ENCODE measurements at places on chromosomes 7 and 10.

GRCh38 chr10:100364735-100365391 is 17.8 kb downstream of the SCD start:
- no peak for DNase-seq

GRCh38 chr10:94069884-94070283 is 76.2 kb downstream of the PLCE1 start:
- no peak for DNase-seq

- DNase-seq: no peak
These were observed 215.1 kb downstream of the STK31 start for GRCh38 chr7:23925088-23925487.

DNA sequence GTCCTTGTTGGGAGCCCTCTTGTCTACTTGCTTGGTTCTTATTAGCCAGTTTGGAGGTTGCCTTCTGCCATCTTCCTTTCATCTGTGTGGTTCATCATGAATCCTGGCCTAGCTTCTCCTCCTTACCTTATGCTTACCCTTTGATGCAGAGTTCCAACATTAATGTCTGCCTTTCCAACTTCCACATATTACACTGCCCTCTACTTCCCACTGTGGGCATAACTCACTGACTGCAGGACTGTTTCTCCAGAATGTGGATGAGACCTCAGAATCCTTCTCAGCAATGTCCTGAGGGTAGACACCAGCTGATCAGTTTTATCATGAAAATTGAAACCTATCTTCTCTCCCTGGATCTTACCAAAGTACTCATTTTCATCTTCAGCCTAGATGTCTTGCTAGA is 491.0 kb downstream of the LRMDA start:
- DNase-seq: no peak

DNA sequence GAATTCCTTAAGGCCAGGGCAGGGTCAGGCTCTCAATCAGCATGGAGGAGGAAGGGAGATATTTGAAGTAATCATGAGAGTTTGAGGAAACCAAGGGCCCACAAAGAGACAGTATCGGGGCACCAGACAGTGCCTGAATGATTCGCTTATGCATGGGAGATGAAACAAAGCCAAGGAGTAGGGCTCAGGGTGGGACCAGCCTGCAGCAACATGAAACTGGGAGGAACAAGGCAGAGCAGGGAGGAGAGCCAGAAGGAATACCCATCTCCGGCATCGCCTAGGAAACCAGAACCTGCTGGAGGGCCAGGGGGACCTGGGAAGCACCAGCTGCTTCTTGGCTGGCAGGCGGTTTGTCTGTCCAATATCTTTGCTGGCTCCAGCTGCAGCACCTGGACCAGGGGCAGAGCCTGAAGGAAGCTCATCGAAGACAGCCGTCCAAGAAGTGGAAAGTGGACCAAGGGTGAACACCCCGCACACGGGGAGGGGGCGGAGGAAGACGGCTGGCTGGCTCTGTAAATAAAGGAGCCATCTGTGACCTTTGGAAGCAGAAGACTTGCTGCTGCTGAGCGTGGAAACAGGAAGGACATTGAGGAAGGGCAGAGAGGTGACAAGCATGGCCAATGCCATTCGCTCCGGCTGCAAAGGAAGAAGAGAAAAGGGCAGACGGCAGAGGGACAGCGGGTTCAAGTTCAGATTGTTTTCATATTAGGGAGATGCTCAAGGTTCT is 34.4 kb upstream of the ECHDC3 start:
- no peak for DNase-seq

GRCh38 chr10:104300002-104300735 is 31.2 kb downstream of the GSTO2 start:
- DNase-seq: no peak

DNA sequence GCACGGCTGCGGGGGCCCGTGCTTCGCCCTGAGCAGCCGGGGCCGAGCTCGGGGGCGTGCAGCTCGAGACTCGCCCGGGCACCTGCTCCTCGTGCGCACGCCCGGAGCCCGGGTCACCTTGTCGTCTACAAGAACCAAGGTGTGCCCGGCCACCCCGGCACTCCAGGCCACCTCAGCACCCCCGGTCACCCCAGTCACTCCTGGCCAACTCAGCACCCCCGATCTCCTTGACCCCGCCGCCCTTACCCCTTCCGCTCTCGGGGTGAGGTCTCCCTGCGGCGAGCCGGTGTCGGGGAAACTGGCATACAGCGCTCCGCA is 268 bp upstream of the IGFBP3 start:
- DNase-seq: no peak

- no peak for DNase-seq
These were observed 68.0 kb upstream of the PRR15 start for GRCh38 chr7:29495653-29496052.

DNA sequence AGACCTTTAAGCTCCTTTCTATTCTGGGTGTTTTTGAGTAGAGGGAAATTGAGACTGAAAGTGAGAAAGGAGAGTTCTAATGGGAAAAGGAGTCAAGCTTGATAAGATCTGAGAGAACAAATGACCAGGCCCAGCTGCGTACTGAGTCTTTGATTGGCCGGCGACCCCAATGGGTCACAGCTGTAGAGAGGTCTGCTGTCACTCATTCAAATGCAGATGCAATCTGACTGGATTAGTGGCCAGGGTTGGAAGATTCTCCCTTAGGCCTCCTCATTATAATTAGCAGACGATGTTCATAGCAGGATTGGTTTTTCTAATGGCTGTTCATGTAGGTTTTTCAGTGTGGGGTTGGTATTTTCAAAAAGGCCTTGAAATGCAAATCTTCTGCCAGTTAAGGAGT is 127.2 kb upstream of the SLC25A13 start:
- no peak for DNase-seq

- peak; percentile 15 for DNase-seq
These were observed 5.4 kb downstream of the LOXL4 start for GRCh38 chr10:98262571-98262970.

- DNase-seq: peak; percentile 44
These were observed 187.9 kb downstream of the PLXDC2 start for GRCh38 chr10:20004087-20004523.

DNA sequence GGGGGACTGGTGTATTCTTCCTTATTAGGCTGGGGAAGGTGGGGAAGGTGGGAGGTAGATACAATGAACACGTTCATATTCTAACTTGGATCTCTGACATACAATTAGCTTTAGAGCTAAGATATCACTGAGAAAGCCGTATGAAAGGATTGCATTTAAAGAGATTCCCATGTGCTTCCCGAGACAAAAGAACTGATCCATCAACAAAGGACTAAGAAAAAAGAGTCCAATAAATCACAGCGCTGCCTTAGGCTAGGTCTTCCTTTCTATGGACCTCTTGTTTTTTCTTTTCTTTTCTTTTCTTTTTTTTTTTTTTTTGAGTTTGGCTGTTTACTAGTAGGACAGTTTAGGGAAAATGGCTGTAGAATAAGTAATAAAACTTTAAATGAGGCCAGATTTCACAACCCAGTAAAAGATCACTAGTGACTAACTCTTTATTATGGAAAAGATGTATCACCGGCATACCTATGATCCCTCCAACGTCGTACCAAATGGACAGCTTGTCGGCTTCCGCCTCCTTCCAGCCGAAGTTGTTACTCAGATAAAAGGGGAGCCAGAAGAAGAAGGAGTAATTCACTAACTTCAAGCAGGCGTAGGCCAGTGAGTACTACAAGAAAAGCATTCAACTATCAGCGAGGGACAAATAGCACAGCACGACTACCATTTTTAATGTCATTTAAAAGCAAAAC is 50.0 kb downstream of the SLC37A3 start:
- DNase-seq: no peak

Data from CD4-positive, alpha-beta T cell treated with Interferon alpha-2 for 1 hour (primary cell).